ENCODE measurements at places on chromosomes 4 and X. TPM values are rescaled to one million over a fixed set of nuclear protein-coding genes. Genes with fewer than 3 reads are reported as not detected.

Gene KIT
- total RNA-seq: 0.17 TPM

DNA sequence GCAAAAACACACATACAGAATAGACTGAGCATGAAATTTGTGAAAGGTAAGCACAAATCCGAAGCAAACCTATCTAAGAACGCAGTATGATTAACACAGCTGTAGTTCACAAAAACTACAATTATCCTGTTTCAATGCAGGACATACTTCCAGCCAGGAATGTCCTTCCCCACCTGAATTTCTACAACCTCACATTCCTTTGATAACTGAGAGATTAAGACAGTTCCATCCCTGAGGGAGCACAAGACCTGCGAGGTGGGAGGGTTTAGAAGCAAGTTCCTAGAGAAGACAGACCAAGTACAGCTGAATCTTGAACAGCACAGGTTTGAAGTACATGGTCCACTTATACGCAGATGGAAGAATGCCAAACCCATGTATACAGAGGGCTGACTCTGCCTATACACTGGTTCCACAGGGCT is 10.6 kb downstream of the ABCG2 start:
- DNase-seq: no peak
- H3K27me3 ChIP-seq: peaks cover 15% of the 10 kb centered on the region
- no peak overlapping the region for H3K27ac ChIP-seq
- no peaks in the 10 kb centered on the region for H3K4me1 ChIP-seq
- H3K36me3 ChIP-seq: no peaks in the 10 kb centered on the region

DNA sequence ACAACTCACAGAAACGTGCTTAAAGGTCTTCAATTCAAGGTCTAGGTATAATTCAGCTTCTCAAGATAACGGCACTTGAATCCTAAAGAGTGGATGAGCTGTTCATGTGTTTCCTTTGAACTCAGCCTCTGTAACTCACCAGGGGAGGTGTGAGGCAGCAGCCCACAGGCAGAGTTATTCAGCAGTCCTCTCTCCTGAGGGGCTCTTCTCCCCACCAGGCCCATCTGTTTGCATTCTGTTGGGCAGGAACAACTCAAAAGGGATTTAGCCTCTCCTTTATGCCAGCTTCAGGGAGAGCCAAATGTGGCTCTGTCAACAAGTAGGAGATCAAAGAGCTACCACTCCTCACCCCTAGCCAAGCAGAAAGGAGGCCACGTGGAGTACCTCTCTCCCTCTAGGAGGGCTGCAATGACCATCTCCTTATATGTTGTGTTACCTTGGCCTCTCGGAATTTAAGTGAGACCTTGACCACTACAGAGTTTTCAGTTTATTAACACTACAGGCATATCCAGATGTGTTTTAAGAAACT is 151.2 kb downstream of the SPATA18 start:
- H3K27me3 ChIP-seq: no peaks in the 10 kb centered on the region
- H3K27ac ChIP-seq: no peak overlapping the region
- H3K4me3 ChIP-seq: no peak overlapping the region
- H3K4me1 ChIP-seq: no peaks in the 10 kb centered on the region

Gene ZFX
- 43.3 TPM for total RNA-seq

DNA sequence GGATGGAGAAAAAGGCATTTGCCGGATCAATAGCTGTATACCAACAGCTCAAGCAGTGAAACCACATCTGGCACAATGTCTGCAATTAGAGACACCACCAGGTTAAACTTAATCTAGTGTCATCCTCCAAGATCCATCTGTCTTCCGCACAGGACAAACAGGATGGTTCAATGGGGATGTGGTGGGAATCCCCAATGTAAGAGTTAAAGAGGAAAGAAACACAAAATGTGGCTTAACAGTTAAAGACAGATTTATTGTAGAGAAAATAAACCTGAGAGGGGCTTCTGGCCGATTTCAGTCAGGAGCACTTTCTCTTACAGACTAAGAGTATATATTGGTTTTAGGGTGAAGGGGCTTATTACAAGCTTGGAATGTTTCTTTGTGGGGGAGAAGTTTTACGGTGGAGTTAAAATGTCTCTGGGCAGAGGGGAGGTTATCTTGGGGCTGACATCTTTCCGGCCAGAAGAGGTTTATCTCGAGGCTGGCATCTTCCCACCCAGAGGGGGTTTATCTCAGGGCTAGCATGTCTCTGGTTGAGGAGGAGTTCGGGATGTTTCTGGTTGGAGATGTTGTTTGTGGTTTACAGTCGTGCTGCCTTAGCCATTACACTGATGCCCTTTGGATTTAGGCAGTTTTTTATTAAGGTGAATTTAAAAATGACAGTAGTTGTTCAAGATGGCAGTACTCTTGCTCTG is 61.7 kb downstream of the KANTR start:
- H3K4me1 ChIP-seq: no peaks in the 10 kb centered on the region
- no peaks in the 10 kb centered on the region for H3K36me3 ChIP-seq
- no peaks in the 10 kb centered on the region for H3K27me3 ChIP-seq
- DNase-seq: no peak
- no peak overlapping the region for H3K27ac ChIP-seq
